Stimulated activated CD4-positive, alpha-beta T cell treated with anti-CD3 and anti-CD28 coated beads, Interleukin-4, amount 100 ng/mL, for 4 hours (primary cell): ENCODE measurements at places on chromosomes 2 and 18.

GRCh38 chr2:218387369-218388194 is 5.5 kb downstream of the SLC11A1 start:
- DNase-seq, result no peak

DNA sequence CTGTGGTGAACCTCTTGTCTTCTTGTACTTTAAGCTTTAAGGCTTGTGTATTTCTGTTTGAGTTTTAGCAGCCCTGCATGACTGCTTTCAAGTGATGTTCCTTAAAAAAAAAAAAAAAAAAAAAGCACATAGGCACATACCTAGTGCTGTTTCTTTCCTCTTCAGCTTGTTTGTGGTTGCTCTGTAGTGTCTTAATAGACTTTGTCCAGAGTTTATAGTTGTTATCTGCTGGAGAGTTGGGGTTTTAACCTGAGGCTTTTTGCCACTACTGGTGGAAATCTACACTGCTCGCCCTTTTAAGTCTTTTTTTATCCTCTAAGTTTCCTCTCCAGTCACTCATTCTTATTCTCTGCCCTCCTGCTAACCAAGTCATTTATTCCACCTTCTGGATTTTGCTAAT is 34.5 kb downstream of the AGFG1 start:
- DNase-seq, result no peak

DNA sequence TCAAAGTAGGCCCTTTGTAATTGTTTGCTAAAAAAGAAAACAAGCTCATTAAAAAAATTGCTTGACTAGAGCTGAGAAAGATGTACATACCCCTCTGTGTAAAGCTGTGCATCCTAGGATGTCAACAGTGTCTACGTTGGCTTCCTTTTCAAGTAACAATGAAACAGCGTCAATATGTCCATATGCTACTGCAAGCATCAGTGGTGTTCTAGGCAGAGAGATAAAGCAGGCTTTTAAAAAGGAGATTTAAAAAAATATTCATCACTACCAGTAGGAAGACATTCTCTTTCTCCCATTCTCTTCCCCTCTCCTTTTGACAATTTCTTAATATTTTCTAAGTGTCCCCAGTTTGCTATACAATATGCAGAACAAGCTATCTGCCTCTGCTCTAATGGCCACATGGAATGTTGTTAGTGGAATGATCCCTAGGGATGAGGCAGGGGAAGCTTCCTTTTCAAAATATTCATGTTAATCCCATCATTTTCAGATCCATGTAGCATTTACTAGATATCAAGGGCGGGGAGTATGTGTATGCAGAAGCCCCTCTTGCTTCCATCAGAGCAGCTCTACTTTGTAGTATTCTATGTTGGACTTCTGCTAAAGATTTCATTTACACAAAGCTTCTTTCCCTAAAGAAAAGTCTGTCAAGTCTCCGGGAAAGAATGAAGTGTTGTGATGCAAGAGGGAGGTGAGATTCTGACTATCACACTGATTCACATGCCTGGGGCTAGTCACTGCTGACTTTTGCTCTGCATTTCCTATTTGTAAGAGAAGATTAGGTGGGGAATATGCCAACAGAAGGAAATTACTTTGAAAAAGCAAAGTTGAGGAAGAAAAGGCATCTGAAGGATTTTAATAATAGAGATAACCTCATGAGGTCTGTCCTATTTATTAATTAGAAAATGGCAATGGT is 81.5 kb upstream of the PGAP1 start:
- no peak for DNase-seq

DNA sequence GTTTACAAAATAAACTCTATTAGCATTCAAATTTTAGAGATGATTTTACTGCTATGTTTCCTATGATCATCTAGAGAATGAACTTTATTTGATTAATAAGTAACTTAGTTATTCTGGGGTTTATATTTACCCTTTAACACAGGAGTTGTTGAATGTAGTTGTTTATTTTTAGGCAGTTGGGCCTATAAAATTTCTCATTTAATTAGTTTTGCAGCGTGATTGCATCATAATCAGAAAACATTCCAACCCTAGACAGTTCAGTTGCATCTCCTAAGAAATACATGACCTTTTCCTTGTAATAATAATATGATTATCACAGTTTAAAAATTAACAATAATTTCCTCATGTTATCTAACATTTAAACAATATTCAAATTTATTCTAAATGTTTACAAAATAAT is 224.7 kb upstream of the CDH7 start:
- no peak for DNase-seq

GRCh38 chr18:6776188-6776587 is 46.7 kb downstream of the ARHGAP28 start:
- DNase-seq, result no peak

- no peak for DNase-seq
These were observed 120.5 kb upstream of the CCDC68 start for GRCh38 chr18:55079481-55080355.

DNA sequence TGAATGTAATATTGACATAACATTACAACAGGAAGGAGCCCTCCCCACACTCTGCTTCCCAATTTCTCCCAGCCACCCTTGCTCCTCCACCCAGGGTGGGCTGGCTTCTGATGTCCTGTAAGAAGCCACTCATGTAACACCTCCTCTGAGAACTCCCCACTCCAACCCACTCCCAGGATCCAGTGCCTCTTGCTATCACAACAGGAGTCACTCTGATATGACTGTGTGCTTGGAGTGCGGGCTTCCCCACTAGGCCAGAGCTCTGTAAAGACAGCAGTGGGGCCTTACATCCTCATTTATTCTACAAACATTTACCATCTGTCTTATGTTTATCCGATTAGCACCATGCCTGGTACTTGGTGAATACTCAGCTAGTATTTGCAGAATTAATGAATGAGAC is 65.1 kb downstream of the PTGR3 start:
- no peak for DNase-seq

DNA sequence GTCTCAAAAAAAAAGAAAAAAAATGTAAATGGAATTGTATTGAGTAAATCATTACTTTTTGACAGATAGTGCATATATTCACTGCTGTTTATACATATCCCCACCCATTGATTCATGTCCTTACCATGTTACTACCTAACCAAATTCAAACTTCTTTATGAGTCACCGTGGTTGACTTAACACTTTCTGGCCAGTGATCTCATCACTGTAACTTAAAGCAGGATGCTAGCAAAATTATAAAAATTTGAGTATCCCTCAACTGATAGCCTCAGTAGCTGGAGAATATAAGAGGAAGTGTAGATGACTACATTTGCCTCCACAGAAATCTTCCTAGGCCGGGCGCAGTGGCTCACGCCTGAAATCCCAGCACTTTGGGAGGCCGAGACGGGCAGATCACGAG is 13.4 kb downstream of the CNOT9 start:
- DNase-seq, result no peak

DNA sequence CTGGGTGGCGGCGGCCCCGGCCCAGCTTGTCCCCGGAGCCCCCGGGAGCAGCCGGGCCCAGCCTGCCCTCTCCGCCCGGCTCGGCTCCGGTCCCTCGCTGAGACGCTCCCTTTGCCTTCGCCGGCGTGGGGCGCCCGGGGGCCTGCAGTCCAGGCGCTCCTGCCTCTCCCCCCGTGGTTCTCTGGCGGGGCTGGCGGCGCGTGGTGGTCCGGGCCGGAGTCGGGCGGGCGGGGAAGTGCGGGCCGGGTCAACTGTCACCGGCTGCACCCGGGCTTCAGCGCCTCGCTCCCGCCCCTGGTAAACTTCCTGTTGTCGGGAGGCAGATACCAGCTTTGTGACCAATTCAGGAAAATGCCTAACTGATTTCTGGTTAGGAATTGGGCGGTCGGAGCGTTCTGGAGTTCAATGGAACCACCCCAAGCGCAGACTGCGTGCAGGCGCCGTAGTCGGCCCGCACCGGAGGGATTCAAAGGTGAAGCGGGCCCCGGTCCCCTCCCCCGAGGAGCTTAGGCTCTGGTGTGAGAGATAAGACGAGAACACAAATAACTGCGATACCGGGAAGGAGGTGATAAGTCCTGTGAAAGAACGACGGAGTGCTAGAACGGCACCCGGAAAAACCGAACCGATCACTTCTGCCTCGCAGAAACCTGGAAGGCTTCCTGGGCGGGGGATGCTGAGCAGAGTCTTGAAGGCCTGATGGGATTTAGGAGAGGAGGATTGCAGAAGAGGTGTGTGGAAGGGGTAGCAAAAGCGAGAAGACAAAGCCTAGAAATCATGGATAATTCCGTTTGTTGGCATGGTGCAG is 891 bp downstream of the CAB39 start:
- peak; percentile 33 for DNase-seq

GRCh38 chr2:197852108-197852507 is 47.7 kb downstream of the PLCL1 start:
- DNase-seq, result no peak

DNA sequence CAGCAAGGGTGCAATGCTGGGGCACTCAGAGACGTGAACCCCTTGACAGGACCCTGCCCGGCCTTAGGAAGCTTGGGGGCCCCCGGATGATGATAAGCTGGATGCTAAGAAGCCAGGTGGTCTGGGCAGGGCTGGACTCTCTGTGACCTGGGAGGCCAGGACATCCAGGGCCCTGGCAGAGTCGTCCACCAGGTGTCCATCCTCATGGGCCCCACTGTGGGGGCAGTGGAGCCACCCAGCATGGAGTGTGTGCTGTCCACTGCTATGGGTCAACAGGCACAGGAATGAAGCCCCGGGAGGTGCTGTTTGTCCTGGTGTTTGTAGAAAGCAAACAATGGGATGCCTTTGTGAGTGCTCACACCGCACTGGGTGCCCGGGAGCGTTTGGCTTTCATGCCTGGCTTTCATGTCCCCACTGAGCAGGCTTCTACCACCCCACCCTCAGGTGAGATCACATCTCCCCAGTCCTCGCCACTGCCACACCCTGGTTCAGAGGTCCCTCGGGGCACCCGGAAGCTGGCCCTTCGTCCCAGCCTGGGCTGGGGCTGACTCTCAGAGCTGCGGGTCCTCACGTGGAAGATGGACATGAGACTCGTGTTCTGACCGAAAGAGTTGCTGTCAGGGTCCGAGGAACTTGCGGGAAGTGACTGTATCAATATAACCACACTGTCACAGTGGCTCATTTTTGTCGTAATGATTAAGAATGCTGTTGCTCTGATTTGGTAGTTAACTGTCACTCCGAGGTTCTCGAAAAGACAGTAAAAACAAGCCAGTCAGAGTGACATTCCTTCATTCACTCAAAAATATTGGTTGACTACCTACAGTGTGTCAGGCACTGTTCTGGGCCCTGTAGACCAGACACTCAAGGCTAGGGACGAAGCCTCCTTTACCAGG is 53.3 kb downstream of the INHBB start:
- DNase-seq, result no peak

DNA sequence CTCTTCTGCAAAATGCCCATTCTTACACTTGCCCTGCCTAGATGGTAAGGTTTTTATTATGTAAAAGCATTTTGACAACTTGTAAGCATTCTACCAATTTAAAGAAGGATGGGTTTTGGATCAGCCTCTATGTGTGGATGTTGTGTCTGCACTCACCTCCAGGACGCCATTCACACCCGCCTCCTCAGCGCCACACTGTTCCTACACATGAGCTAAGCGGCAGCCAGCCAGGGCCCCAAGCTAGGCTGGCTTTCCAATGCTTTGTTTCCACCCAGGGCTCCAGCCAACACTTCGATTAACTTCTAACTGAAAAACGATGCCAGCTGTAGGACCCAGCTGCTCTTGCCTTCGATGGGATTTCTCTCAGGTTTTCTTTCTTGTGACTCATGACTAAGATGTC is 73.3 kb upstream of the FZD7 start:
- DNase-seq, result no peak

GRCh38 chr2:112682101-112682500 is 36.4 kb downstream of the SLC20A1 start:
- no peak for DNase-seq

DNA sequence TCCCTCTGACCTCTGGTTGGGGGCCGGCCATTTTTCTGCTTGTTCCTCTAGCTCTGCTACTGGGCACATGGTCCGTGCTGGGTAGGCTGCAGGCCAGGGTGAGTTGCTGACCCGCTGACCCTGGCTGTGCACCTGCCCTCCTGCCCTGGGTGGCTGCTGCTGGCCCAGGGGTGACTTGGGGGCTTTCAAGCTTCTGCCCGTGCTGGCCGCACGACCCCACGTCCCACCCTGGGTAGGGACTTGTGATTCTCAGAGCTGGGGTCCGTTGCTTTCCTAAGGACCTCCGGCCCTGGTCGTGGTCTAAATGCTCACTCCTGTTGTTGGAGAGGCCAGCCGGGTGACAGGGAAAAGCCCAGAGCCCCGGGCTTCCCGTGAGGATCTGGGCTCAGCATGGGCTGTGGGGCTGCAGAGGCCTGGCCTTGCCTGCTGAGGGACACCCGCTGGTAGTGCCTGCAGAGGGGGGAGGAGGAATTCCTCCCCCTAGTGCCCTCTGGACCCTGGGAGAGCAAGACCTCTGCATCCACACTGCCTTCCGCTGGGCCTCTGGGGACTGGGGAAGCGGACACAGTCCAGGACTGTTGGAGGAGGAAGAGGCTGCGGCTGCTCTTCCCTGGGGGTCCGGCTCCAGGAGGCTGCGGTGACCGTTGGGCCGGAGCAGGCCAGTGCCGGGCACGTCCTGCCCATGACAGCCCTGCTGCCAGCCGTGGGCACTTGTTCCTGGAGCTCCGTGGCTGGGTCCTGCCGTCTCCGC is 6.3 kb upstream of the GAL3ST2 start:
- DNase-seq, result no peak
